GM12878 (cell line): ENCODE measurements at places on chromosomes 1 and 21. TPM values are rescaled to one million over a fixed set of nuclear protein-coding genes. Genes with fewer than 3 reads are reported as not detected.

The RBM11 gene
- 0.16 TPM in 1 of 2 replicates, not detected in the other for polyA plus RNA-seq

The HEYL gene
- polyA plus RNA-seq = not detected in 2 replicates

DNA sequence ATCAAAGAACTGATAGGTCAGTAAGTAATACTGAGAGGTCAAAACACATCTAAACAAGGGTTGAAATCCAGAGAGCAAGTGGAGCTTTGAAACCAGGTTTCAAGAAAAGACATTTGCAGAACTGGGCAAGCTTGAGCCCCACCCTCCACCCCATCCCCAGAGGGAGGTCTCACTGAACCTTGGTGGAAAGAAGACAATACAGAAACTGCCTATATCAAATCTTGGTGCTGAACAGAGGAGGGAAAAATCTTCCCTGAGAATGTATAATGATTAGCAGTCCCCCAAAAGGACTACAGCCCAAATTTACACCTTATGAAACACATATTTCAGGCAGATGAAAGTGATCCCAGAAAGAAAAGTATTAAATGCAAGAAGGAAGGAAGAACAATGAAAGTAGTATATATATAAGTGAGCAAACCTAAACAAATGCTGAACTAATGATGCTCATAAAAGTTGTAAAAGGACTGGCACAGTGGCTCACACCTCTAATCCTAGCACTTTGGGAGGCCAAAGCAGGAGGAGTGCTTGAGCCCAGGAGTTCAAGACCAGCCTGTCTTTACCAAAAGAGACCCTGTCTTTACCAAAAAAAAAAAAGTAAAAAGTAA, 12.4 kb downstream of the ZBTB17 start:
- peaks cover 2% of the 10 kb centered on the region for H3K36me3 ChIP-seq
- peaks cover 53% of the 10 kb centered on the region for H3K4me1 ChIP-seq
- no peak for DNase-seq

The ADAM30 gene
- not detected in 2 replicates for polyA plus RNA-seq

DNA sequence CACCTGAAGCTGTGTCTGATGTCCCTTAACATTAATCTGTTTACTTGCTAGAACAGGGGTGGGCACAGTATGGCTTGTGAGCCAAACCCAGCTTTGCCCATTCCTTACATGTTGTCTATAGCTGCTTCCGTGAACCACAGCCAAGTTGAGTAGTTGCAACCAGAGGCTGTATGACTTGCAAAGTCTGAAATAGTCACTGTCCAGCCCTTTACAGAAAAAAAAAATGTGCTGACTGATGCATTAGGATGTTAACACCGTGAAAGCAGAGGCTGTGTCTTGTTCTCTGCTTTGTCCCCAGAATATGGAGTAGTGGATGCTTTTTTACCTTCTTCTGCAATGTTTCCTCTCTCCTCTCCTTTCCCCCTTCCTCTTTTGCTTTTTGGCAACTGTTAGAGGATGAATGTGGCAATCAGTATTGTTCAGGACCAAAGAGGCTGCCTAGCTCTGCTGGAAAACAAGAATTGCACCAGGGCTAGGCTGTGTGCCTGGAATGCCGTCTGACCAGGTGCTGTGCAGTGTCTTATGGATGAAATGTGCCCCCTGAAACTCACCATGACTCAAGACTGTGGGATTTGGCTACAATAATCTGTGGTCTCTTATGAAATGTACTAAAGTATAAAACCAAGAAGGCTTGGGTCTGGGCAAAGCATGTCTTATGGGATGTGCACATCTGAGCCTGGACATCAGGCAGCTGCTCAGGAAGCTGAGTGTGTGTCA, 79.6 kb upstream of the GCLM start:
- no peak overlapping the region for H3K4me3 ChIP-seq
- no peaks in the 10 kb centered on the region for H3K36me3 ChIP-seq
- no peaks in the 10 kb centered on the region; the same call in 1 of the 2 replicates for H3K27me3 ChIP-seq
- no peaks in the 10 kb centered on the region for H3K4me1 ChIP-seq
- no peak overlapping the region for H3K27ac ChIP-seq
- no peak for DNase-seq

The SERINC2 gene
- polyA plus RNA-seq = 0.56 and 0.88 TPM in 2 replicates

GRCh38 chr1:233543338-233544255, 70.3 kb upstream of the KCNK1 start:
- H3K27ac ChIP-seq = no peak overlapping the region
- DNase-seq = no peak
- no peaks in the 10 kb centered on the region for H3K27me3 ChIP-seq
- no peaks in the 10 kb centered on the region for H3K4me1 ChIP-seq
- no peak overlapping the region for H3K4me3 ChIP-seq
